GM12891 (cell line): ENCODE measurements at places on chromosomes 4 and X.

DNA sequence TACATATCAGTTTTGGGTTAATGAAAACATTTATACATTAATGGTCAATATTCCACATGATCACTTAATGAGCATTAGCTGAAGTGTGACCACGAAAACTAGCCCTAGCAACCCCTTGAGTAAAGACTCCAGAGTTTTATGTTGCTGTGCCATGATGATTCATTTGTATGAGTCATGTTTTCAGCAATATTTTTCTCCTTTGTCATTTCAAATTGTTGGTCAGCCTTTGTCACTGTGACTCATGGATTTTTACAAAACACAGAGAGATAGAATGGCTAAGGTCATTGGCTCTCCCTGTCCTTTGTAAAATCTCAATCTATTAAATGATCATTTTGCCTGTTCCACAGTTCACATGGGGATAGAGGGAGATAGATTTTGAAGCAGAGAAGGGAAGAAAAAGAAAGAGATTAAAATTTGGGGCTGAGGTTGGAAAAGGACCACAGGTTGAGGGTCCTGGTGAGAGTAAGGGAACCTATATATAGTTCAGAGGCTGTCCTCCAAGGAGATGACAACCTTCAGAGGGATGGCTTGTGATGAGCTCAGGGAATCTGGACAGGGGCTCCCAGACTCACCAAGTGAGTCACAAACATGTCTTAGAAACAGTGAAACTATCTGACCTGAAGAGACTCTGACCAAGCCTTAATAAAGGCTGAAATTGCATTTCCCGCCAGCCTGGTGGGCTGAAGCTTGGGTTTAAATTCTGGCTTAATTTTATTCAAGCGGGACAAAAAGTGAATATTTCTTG lies 25.6 kb downstream of the NR0B1 start:
- DNase-seq: no peak

DNA sequence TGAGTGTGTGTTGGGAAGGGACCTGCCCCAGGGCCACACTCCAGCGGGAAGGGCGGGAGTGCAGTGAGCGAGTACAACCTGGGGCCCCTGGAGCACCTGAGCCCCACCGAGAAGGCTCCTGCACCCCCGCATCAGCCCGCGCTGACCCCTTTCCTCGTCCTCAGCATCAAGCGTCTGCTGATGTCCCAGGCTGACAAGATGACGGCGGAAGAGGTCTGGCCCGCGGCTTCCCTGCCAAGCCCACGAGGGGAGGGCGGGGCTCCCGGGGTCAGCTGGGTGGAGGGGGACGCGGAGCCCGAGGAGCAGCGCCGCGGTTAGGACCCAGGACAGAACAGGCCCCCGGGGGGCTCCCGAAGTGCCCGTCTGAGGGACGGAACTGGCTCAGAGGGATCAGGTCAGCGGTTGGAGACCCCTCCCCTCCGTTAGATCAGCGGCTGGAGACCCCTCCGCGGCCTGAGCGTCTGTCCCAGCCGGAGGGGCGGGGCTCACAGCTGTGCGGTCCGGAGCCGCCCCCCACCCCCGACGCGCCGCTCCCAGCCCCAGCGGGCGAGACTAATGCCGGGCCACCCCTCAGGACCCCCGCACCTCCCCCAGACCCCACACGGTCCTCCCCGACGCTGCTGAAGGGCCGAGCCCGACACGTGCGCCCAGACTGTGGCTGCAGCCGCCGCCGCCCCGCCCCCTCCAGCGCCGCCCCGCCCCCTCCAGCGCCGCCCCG lies 6.7 kb downstream of the MYL5 start:
- DNase-seq: no peak

GRCh38 chrX:118864063-118864635 lies 40.5 kb downstream of the ZCCHC12 start:
- DNase-seq: no peak

- DNase-seq: no peak
Measured at GRCh38 chrX:1027133-1027532, 185.3 kb downstream of the CRLF2 start.

DNA sequence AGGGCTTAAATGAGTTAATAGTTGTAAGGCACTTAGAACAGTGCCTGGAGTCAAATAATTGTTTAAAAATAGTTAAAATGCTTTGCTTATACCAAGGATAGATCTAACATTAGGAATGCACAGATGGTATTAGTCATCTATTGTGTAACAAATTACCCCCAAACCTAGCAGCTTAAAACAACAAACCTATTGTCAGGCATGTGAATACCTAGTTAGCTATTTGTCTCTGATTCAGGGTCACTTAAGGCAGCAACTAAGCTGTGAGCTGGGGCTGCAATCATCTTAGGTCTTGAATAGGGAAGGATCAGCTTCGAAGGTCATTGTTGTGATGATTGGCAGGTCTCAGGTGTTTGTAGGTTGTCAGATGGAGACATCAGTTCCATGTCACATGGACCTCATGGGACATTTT lies 42.4 kb upstream of the AGA start:
- DNase-seq: no peak

GRCh38 chr4:2248821-2249261 lies 6.9 kb upstream of the HAUS3 start:
- peak; percentile 18 for DNase-seq

DNA sequence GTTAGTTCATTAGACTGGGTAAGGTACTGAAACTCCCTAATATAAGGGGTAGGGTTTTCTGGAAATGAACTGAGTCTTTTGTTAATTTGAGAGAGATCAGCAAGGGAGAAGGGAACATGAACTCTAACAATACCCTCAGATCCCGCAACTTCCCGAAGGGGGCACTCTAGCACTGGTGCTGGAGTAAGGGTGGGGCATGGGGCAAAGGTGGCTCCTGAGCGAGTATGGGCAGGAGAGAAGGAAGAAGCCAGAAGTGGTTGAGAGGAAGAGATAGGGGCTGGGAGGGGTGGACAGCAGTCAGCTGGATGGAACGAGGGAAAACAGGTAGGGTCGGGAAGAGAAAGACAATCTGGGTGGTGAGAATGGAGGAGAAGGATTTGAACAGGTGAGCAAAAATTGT lies 183.2 kb upstream of the MAGEE2 start:
- DNase-seq: no peak

DNA sequence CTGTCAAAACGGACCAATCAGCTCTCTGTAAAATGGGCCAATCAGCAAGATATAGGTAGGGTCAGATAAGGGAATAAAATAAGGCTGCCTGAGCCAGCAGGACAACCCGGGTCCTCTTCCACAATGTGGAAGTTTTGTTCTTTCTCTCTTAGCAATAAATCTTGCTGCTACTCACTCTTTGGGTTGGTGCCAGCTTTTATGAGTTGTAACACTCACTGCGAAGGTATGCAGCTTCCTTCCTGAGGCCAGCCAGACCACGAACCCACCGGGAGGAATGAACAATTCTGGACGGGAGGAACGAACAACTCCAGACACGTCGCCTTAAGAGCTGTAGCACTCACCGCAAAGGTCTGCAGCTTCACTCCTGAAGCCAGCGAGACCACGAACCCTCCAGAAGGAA lies 287.8 kb downstream of the RAPGEF2 start:
- no peak for DNase-seq

- no peak for DNase-seq
Measured at GRCh38 chrX:43514820-43515219, 141.3 kb upstream of the MAOA start.

- no peak for DNase-seq
Measured at GRCh38 chrX:97638621-97639020, 754.9 kb downstream of the RPA4 start.

DNA sequence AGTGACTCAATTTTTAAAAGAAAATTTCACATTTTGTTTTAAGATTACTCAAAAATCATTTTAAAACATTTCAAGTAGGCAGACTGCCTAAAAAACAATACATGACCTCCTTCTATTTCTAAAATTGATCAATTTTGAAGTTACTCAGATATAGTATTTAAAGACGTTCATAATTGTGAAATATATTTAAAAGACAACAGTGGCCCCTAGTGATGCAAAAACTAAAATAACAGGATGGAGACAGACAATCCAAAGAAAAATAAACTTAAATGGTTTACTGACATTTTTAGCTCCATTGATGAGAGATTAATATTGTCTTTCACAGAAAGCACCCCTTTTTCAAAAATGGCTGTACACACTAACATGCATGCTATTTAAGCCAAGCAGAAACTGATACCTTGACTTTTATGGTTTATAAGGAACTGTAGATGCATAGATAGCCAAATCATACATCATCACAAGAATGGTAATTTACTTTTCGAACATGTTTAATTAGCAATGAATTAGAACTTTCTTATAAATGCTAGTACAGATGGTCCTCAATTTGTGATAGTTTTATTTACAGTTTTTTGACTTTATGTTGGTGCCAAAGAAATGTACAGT lies 69.8 kb upstream of the FAT4 start:
- no peak for DNase-seq

GRCh38 chrX:153667956-153668396 lies 5.6 kb downstream of the PNCK start:
- DNase-seq: peak; percentile 64

- DNase-seq: no peak
Measured at GRCh38 chrX:149762696-149763614, 10.9 kb upstream of the HSFX1 start.

DNA sequence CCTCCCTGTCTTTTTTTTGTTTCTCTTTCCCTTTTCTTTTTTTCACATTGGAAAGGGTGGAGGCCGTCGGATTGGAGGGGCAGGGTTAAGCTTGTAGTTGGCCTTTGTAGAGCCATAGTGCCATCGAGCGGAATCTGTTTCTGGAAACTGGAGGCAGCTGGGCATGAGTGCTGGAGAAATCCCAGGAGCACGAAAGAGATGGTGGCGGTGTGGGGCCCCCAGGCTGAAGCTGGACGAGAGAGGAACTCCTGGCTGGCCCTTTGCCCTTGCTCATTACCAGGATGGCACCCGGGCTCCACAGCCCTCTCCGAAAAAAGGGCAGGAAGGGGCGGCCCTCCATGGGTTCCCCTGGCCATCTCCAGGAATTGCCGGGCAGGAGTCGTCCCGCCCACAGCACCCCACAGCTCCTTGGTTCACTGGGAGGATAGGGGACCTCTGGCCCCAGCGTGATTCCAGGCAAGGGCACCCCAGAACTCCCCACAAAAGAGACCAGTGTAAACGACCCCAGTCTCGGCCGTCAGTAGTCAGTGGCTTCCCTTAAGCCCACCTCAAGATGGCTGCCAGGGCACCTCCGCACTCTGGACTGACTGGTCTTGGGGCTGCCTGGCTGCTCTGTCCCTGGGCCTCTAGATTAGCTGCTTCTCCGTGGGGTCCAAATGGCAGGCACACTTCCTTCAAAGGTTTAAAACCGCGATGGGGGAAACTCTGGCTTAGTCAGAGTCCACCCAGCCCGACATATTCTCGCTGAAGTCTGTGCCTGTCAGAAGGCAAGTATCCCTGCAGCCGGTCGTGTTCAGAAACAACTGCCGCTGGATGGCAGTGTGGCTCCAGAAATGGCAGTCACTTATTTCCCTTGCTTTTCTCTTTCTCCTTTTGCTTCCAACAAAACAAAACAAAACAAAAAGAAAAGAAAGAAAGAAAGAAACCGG lies 74.1 kb downstream of the NBDY start:
- DNase-seq: no peak

- DNase-seq: peak; percentile 41
Measured at GRCh38 chr4:7073526-7074390, 5.9 kb upstream of the GRPEL1 start.

GRCh38 chr4:3667258-3667657 lies 98.9 kb upstream of the ADRA2C start:
- DNase-seq: no peak

GRCh38 chr4:82524570-82525152 lies 37.1 kb downstream of the TMEM150C start:
- DNase-seq: no peak

GRCh38 chrX:11367609-11368430 lies 74.6 kb downstream of the AMELX start:
- no peak for DNase-seq

GRCh38 chr4:77039796-77040195 lies 36.0 kb downstream of the CCNI start:
- DNase-seq: no peak

DNA sequence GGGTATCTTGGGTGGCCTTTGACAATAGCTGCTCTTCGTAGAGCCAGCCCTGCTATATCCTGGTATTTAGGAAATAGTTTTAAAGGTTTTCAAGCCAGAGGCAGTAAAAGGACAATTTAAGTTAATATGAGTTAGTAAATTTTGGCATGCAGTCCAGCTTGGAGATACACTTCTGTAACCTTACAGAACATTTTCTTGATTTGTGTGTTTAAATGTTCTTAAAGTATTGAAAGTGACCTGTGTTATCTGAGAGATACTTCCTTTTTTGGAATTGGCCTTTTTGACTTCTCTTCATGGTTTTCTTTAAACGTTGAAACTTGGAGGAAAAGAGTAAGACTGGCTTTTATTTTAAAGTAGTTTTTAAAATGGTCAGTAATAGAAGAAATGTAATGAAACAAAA lies 25.5 kb downstream of the PDLIM5 start:
- DNase-seq: no peak

DNA sequence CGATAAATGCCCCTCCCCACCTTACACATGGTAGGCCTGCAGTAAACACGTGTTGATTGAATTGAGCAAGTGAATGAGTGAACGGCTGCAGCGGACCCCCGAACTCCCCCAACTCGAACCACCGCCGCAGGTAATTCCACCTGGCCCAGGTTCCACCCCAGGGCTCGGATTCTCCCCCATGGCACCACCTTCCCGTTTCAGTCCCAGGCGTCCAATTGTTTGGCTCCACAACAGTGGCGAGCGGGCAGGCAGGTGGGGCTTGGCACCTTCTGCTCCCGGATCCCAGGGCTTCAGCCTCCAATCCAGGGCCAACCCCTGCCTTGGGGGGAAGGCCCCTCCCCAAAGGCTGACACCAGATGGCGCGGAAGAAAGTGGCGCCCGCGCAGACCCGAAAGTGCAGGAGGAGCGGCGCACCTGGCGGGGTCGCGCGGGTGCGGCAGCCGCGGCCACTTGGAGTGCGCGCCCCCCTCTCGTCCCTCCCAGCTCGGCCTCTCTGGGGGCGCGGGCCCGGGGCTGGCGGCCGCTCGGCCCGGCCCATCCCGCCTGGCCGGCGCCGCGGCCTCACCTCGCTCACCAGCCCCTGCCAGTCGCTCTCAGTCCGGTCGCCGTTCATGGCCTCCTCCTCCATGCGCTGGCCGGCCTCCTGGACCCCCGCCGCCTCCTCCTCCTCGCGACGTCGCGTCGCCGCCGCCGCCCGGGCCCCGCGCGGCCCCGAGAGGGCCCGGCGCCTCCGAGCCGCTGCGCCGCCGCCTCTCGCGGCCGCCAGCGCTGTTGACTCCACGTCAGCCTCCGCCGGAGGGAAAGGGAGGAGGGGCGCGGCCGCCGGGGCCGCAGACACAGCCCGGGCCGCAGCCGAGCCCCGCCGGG lies at the start of gene CCDC149:
Gene CCDC149 (minus strand): TSS at position 791 of the 867 bp plus-strand sequence. CDS start 178 bp downstream, at position 613.
- DNase-seq: peak; percentile 44

GRCh38 chrX:114152130-114152529 lies 431.8 kb upstream of the HTR2C start:
- no peak for DNase-seq

GRCh38 chr4:127540497-127541025 lies 92.2 kb upstream of the INTU start:
- no peak for DNase-seq

GRCh38 chr4:75939890-75940691 lies 722 bp downstream of the NAAA start:
- peak; percentile 75 for DNase-seq

- DNase-seq: no peak
Measured at GRCh38 chrX:8939322-8939721, 94.6 kb downstream of the FAM9B start.
